GF-D8 (cell line): ENCODE measurements at places on chromosomes 2 and 18.
A peak's percentile ranks its signal among the peaks of the same experiment; 100 is the strongest.

GRCh38 chr2:143717053-143717452, 587.8 kb downstream of the ARHGAP15 start:
- no peak for DNase-seq

DNA sequence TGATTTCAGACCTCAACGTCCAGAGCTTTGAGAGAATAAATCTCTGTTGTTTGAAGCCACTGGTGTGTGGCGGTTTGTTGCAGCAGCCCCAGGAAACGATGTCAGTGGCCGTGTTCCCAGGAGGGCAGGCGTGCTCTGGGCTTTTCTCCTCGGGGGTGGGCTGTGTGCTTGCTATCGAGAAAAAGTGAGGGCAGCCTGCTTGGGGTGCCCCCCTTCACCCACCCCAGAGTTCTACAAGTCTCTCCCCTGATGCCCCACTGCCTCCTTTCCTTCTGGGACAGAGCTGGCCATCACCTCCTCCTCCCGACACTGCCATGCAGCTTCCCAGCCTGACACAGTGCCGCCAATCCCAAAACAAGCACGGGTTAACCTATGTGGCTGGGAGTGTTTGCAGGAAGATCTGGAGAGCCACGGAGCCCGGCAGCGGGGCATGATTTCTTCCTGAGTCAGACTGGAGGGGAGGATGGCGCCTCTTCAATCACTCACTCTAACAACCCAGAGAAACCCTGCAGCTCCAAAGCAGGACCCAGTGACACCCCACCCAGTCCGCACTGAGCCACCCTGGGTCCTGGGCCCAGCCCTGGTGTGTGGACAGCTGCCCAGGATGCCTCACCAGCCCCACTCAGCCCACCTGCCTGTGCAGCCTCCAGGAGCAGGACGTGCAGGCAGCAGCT, 213.7 kb upstream of the RAB6C start:
- no peak for DNase-seq

GRCh38 chr2:23683001-23683400, 243.9 kb downstream of the ATAD2B start:
- DNase-seq: no peak

GRCh38 chr2:222304737-222305515, 6.1 kb upstream of the PAX3 start:
- no peak for DNase-seq

DNA sequence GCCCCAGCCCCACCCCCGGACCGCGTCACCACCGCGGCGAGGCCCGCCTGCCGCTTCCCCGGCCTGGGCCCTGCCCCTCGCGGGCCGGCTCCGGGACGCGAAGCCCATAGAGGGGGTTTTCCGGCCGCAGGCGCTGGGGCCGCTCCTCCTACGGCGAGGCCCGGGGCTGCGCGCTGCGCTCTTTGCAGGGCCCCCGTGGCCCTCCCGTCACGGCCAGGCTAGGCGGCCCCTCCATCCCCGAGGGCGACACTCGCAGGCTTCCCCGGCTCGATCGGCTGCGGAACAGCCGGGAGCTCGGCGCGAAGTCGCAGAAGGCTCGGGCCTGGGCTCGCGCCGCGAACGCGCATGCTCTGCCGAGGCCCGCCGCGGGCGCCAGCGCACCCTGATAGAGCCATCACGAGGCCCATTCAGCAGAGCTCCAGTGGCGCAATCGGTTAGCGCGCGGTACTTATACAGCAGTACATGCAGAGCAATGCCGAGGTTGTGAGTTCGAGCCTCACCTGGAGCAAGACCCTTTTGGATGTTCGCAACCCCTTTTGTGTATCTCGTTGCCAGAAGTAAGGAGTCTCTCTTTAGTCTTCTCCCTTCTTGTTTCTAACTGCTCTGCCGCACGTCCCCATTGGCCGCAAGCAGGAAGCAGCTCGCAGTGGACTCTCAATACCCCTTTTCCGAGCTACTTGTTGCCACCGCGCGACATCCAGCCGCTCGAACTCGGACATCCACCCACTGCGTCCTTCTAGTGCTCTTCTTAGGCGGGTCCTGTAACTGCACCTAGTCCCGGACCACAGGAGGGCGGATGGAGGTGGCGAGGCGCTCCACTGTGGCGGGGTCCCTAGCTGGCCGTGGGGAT, 18.0 kb upstream of the HAAO start:
- peak; percentile 87 for DNase-seq

GRCh38 chr2:9535177-9535576, 20.5 kb downstream of the ADAM17 start:
- no peak for DNase-seq

- no peak for DNase-seq
Observed at GRCh38 chr2:149112713-149113112, 74.2 kb downstream of the LYPD6B start.

GRCh38 chr2:149038442-149039212, at the start of gene LYPD6B:
LYPD6B (plus strand) TSS chr2:149038699; CDS start chr2:149130949, 92,250 bp downstream.
- no peak for DNase-seq

- DNase-seq: no peak
Observed at GRCh38 chr18:58847383-58848071, 17.1 kb upstream of the ZNF532 start.

DNA sequence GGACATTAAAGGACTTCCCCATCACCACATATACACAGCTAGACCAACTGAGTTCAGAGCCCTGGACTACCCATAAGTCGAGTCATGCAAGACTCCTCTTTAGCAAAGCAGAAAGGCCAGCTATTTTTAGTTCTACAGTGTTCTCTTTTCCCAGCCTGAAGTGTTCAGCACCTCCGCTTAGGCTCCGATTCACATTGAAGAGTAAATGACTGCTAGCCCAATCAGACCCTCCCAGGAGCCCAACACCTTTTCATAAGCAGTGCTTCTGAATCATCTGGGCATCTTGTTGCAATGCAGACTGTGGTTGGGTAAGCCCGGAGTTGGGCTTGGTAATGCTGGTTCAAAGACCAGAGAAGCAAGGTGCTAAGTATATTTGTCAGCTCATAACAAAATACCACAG, 138.6 kb upstream of the MSH6 start:
- no peak for DNase-seq

- no peak for DNase-seq
Observed at GRCh38 chr2:203905656-203906055, 30.9 kb upstream of the ICOS start.

- DNase-seq: no peak
Observed at GRCh38 chr2:110866466-110866865, 134.1 kb downstream of the ACOXL start.

GRCh38 chr2:223930103-223930976, 14.8 kb downstream of the WDFY1 start:
- DNase-seq: peak; percentile 81

GRCh38 chr2:190185380-190185779, 122.9 kb upstream of the MSTN start:
- DNase-seq: no peak

GRCh38 chr2:75311521-75311920, 112.2 kb upstream of the TACR1 start:
- DNase-seq: no peak

GRCh38 chr2:168378960-168379669, 77.0 kb upstream of the CERS6 start:
- DNase-seq: no peak

- DNase-seq: no peak
Observed at GRCh38 chr2:236287656-236288055, 23.4 kb upstream of the ASB18 start.

GRCh38 chr2:128310094-128310716, 8.5 kb downstream of the HS6ST1 start:
- no peak for DNase-seq

DNA sequence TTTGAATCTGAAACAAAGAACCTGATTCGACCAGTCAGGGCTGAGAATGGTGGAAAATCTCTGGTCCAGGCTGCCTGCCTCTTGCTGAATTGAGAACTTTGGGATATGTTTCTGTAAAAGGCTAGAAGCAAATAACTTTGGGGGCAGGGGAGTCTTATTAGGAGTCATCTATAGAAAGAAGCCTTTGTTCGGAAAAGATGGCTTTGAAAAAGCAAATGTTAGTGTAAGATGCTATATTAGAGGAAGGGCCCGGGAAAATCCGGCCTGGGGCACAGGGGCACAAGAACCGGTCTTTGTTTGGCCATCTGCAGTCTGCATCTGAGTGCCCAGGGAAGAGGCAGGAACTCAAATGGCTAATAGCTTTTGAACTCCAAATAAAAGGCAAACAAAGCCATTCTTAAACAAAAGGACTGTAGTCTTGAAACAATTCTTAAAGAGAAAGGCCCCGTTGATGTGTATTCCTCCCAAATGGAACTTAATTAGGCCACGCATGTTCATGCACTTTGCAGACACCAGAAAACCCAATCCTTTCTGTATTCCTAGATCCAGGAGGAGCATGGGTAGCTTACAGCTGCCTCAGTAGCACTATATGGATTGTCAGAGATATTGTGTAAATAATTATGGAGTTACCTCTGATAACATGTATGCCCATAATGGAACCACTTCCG, 180.0 kb upstream of the ARL4C start:
- no peak for DNase-seq

DNA sequence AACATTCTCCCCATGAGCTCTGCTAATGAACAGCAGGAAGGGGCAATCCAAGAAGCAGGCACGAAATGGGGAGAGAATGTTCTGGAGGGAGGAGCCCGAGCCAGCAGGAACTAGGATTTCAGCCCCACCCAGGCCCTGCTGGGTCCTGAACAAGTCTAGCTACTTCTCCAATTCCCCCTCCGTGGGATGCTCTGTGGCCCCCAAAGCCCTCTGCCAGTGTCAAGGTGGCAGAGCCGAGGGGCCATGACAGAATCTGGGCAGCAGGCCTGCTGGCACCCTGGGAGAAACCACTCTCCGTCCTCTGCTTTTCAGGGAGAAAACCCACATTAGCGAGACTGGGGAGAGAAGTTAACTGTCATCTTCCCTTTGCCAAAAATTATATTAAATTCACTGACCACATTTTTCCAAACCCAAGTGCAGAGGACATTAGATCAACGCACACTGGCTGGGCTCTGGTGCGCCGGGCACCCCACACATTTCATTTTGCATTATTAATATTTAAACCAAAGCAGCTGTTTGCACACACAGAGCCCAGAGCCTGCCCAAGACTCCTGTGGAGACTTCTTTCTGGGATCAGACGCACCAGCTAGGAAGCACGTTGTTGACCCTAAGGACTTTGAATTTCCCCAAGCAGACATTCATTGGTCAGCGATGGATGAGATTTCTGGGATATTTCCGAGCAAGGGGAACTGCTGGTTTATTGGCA, 80.2 kb upstream of the PKDCC start:
- no peak for DNase-seq

- DNase-seq: no peak
Observed at GRCh38 chr2:118250001-118250400, 161.7 kb downstream of the INSIG2 start.

DNA sequence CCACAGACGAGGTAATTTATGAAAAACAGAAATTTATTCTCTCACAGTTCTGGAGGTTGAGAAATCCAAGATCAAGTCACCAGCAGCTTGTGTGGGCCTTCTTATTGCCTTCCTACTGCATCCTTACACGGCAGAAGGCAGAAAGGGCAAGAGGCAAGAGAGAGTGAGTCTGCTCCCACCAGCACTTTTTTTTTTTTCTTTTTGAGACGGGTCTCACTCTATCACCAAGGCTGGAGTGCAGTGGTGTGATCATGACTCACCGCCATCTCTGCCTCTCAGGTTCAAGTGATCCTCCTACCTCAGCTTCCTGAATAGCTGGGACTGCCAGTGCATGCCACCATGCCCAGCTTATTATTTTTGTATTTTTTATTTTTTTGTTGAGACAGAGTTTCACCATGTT, 78.5 kb upstream of the HK2 start:
- DNase-seq: no peak

- DNase-seq: no peak
Observed at GRCh38 chr2:233079473-233079877, 19.3 kb downstream of the INPP5D start.

DNA sequence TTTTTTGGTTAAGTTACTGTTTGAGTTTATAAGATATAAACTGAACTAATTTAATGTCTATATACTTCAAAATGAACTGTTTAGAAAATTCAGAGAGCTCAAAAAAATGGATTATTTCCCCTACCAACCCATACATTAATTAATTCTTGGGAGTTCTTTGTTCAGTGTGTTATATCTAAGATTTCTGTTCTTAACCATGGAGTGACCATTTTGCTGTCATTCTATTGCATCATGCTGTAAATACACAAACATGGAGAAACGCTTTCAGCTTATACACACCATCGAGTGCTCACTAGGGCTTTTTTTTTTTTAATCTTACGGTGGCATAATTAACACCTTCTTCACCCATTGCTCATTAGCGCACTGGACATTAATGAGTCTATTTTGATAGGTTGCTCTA, 33.4 kb upstream of the TBR1 start:
- no peak for DNase-seq

- DNase-seq: no peak
Observed at GRCh38 chr18:78789850-78790249, 189.8 kb upstream of the SALL3 start.

GRCh38 chr2:216724190-216724589, 28.8 kb upstream of the IGFBP5 start:
- no peak for DNase-seq

- DNase-seq: no peak
Observed at GRCh38 chr2:153939124-153939796, 67.5 kb downstream of the GALNT13 start.

- no peak for DNase-seq
Observed at GRCh38 chr18:49904871-49905555, 91.7 kb upstream of the ACAA2 start.

DNA sequence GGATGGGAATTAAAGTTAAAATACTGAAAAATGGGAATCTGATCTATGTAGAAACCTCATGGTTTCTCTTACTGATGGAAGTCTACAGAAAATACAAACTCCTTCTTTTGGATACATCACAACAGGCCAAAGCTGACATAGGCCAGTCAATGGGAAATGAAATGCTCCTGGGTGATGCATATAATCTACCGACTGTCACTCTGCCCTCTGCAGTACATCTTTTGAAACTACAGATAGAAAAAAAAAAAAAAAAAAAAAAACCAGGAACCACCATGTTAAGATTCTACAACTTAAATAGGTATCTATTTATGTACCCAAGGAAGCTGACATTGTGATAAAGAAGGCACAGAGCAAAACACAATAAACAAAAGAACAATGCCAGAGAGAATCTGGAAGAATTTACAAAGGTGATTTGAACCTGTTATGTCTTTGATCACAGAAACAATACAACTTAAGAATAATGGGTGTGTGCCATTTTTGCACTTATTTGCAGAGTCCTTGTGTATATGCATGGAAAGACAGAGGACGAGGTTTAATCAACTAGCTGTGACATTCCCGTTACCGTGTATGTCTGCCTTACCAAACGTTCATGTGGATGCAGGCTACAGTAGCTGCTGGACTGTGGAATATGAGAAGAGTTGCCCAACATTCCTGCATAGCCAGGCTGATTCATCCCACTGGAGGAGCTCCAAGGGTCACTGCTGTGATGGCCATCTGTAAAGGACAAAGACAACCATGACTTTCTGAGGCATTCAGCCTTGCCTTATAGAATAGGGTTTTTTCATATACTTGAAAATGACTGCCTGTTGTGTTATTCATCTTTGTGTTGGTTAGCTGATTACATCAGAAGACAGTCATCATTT, 312.7 kb downstream of the TCF4 start:
- no peak for DNase-seq
